Activated CD4-positive, alpha-beta T cell treated with anti-CD3 and anti-CD28 coated beads, Interleukin-2, amount 50 U/mL, for 48 hours (primary cell): ENCODE measurements at places on chromosomes 5 and 9.

DNA sequence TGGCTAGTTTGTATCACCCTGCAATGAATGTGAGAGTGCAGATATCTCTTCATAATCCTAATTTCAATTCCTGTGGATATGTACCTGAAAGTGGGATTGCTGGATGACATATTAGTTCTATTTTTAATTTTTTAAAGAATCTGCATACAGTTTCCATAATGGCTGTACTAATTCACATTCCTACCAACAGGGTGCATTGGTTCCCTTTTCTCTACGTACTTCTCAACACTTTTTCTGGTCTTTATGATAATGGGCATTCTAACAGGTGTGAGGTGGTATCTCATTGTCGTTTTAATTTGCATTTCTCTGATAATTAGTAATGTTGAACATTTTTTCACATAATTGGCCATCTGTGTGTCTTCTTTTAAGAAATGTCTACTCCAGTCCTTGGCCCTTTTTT lies 927.5 kb downstream of the DTWD2 start:
- no peak for DNase-seq

DNA sequence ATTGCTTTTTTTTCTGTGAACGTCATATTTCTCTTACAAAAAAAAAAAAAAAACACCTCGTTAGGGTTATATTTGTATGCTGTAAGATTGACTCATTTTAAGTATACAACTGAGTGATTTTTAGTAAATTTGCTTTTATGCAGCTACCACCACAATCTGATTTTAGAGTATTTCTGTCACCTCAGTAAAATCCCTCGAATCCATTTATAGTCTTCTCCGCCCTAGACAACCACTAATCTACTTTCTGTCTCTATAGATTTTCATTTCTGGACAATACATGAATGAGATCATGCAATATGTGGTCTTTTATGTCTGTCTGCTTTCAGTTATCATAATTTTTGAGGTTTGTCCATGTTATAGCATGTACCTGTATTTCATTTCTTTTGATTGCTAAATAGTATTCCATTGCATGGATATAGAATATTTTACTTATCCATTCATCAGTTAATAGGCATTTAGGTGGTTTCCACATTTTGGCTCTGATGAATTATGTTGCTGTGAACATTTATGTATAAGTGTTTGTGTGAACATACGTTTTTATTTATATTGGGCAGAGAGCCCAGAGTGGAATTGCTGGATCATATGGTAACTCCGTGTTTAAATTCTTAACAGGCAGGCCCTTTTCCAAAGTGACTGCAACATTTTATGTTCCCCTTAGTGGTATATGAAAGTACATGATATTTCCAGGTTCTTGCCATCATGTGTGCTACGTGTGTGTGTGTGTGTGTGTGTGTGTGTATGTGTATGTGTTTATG lies 171.4 kb downstream of the SGCD start:
- DNase-seq = no peak

DNA sequence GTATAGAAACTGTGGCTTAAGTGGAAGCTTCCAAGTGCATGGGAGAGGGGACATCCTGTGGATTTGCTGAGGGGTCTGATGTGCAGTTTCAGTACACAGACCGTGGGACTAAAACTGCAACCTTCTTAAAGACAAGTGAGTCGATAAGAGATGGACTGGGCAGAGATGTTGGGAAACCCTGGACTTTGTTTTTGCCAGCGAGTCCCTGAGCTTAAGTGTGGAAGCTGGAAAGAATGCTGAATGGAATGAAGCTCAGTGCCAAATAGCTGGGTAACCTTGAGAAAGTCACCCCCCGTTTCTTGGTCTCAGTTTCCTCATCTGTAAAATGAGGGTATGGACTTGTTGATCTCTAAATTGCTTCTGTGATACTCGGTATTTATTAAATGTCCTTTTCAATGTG lies 37.3 kb upstream of the KLF9 start:
- no peak for DNase-seq

- DNase-seq = no peak
Measured at GRCh38 chr9:114338187-114338586, 8.5 kb downstream of the ORM2 start.

GRCh38 chr5:91670563-91670962 lies 287.4 kb upstream of the ARRDC3 start:
- DNase-seq = no peak

GRCh38 chr5:103519550-103519949 lies 43.0 kb downstream of the NUDT12 start:
- no peak for DNase-seq

GRCh38 chr5:42875785-42876374 lies 64.2 kb upstream of the SELENOP start:
- DNase-seq = no peak
